ENCODE measurements at places on chromosomes 1 and 21.

DNA sequence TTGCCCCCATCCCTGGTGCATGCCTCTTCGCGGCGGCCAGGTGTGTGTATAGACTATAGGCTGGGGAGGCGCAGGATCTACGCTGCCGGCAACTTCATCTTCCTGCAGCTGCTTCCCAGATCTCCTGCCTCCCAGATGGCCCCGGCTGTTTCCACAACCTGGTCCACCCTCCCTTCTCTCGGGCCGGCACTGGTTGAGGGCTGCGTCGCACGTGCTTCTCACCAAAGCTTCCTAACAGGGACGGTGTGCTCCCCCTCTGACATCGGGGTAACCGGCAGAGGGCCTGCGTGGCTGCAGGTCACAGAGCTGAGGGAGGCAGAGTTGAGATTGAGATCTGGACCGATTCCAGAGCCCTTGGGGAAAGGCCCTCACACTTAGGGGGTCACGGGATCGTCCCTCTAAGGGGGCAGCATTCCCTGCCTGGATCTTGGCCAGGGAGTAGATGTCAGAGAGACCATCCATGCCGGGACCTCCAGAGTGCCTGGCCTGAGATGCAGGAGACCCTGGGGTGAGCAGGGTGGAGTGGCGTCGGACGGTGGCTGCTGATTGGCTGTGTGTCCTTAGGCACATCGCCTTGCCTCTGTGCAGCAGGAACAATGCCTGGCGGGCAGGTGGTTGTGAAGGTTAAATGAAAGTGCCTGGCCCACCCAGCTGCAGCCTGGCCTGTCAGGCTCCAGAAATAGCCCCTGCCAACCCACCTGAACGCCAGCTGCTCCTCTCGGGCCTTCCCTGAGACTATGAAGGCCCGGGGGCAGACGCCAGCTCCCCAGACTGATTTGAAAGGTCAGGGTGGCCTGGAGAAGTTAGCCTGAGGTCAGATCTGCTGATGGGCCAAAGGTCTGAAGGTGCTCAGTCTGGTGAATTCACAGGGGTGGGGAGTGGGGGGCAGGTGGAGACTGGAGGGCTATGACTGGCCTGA, 6.1 kb upstream of the MASP2 start:
- DNase-seq: no peak

DNA sequence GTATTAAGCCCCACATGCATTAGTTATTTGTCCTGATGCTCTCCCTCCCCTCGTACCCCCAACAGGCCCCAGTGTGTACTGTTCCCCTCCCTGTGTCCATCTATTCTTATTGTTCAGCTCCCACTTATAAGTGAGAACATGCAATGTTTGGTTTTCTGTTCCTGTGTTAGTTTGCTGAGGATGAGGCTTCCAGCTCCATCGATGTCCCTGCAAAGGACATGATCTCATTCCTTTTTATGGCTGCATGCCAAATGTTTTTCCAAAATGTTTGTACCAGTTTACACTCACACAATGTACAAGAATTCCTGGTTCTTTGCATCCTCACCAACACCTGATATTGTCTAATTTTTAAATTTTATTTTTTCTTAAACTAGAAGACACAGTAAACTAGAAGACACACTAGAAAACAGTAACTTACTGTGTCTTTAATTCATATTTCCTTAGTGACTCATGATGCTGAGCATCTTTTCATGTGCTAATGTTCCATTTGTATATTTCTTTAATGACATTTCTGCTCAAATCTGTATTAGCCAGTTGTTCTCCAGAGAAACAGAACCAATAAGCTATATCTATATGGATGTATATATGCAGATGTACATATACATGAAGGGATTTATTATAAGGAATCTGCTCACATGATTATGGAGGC, 19.4 kb upstream of the USP1 start:
- DNase-seq: no peak

- DNase-seq: no peak
Measured at GRCh38 chr1:184752656-184753055, 2.0 kb downstream of the EDEM3 start.

DNA sequence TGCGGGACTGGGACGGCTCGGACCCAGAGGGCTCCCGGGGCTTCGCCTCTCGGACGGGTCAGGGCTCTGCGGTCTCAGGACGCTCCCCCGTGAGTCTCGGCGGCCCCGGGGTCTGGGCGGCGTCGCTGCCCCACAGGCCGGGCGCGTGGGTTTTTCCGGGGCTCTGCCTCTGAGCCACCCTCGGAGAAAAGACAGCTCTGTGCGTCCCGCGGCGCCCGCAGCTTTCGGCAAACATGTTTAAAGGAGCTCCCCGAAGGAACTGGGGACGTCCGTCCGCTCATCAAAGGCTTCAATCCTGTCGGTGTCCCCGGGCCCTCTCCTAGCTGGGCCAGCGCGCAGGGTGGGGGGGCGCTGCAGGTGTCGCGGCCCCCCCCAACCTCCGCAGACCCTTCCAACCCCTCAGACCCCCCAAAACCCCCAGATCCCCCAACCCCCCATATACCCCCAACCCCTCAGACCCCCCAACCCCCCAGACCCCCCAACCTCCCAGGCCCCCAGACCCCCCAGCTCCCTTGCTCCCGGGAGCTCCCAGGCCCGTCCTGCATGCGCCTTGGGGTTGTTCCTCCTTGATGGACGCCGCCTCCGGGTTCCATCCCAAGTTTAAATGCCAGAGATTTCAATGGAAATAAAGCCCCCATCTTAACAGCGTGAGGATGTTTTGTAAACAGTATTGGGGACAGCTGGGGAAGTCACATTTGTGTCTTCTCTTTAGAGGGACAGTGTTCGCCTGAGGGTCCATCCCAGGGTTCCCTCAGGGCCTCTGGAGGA, 996 bp upstream of the C1orf159 start:
- no peak for DNase-seq

DNA sequence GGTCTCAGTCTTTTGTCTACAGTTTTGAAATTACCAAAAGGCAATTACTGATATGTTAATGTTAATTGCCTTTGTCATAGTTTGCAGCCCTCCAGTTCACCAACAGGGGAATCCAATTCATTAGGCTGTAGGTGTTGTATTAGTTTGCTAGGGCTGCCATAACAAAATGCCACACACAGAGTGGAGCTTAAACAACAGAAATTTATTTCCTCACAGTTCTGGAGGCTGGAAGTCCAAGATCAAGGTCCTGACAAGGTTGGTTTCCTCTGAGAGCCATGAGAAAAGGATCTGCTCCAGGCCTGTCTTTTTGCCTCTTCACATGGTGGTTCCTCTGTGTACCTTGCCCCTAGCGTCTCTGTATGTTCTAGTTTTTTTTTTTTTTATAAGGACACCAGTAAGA, 1.3 kb downstream of the RTCA start:
- no peak for DNase-seq

- no peak for DNase-seq
Measured at GRCh38 chr1:169959686-169960085, 66.0 kb upstream of the SCYL3 start.

DNA sequence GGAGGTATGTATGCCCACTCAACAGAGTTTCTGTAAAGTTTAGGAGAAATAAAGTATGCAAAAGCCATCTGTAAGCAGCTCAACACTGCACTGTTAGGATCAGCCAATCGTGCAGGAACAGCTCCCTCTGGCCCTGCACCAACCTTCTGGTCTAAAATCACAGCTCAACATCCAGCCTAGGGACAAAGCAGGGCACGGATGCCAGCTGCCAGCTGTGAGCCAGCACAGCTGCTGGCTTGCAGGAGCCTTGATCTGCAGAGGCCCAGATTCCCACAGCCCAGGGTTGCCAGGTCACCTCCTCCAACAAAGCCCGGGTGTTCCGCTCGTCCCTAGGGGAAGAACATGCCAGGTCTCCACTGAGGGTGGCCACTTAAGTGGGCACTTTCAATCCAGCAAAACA, 8.6 kb downstream of the ACOT7 start:
- DNase-seq: no peak

DNA sequence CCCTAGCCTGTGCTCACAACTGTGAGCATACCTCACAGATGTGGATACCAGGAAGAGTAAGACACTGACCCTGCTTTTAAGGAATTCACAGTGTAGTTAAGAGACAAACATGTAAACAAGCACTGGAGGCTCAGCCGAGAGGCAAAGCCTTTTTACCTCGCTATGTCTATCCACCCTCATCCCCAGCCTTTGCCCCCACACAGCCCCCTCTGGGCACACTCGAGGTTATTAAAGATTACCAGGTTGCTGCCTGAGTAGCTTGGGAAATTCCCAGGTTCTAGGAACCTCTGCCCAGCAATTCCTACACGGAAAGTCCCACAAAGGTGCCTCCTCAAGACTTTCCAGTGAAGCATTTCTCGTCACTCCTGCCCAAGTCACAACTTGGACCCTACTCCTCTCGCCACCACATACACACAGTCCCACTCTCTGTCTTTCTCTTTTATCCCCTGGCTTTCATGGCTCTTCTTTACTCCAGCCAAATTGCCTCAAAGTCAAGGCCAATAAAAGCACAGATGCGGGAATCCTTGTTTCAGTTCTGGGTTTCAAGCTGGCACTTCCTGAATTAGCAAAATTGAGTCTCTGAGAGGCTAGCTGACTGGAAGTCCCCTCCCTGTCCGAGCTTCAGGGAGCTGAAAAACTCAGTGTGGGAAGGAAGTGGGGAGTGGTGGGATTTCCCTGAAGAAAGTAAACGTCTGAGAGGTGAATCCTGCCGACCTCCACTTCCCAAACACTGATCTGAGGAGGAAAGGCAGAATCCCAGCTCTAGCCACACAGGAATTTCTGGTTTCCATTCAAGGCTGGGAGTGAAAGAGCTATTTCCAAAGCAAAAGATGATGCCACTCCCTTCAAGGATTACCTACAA, 7.6 kb downstream of the DENND2D start:
- DNase-seq: no peak

DNA sequence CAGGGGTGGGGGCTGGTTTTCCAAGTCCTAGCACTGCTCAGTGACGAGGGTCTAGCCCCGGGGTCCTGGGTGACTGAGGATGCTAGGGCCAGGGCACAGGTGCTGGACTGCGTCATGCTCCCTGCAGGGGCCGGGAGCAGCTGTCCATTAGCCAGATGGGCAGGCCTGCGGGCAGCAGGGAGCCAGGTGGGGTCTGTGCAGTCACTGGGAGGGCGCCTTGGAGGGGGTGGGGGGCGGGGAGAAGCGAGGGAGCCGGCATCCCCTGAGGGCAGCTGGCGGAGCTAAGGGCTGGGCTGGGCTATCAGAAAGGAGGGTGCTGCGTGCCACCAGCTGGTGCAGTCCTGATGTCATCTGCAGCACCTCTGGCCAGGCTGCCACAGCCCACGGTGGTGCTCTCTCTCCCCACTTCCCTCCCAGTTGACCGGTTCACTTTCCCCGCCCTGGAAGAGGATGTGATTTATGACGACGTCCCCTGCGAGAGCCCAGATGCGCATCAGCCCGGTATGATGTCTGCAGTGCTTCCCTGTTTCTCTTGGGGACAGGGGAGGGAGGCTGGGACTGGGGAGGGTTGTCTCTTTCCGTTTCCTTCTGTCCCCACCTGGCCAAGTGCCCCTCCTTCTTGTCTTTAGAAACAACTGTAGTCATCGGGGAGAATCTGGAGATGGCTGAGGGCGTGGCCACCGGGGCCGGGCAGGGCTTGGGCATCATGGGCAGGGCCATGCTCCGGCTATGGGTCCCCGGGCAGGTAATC, 63.8 kb downstream of the ARHGEF10L start:
- DNase-seq: peak; percentile 60

GRCh38 chr1:92759361-92759760, 25.5 kb downstream of the EVI5 start:
- DNase-seq: no peak

DNA sequence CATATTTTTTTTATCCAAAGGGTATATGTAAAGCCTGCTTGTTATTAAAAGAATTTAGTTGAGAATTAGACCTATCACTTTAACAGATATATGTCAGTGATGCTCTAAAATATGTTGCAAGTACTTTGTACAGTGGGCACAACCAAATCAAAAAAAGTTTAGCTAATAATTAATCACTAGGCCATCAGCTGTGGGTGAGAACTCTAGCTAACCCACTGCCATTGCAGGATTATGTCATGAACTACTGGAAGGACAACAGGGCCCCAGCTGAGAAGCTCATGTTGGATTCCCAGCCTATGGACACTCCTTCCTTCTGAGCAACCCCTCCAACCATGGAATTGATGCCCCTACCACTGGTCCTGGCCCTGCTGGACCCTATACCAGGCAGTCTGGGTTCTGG, 6.8 kb upstream of the CHIA start:
- DNase-seq: no peak

- no peak for DNase-seq
Measured at GRCh38 chr1:9197186-9198099, 37.1 kb upstream of the H6PD start.

GRCh38 chr21:29208044-29208681, 77.7 kb downstream of the MAP3K7CL start:
- DNase-seq: no peak

DNA sequence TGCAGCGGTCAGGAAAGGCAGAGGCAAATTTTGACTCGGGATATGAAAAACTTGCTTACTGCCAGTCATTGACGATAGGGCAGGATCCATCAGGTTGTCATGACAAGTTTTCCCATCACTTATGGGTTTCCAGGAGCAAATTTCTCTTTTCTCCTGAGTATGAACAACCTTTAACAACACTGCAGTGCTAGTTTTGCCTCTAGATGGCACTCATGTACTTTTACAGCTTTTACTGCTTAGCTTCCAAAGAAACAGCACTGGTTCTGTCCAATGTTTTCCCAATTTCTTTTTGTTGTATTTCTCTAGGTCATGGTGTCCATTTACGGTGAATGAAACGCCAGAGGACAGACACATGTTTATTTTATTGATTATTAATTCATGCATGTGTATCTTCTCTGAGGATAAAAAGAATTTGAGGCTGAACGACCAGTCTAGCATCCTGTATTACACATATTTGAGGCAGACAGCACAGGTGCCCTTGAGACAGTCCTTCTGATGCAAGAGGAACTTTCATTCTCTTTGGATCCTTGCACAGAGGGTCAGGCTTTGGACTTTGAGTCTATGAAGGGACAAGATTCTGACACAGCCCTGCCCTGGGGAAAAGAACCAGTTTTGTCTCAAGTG, 112.3 kb upstream of the TRABD2B start:
- DNase-seq: no peak
